Activated CD8-positive, alpha-beta memory T cell treated with anti-CD3 and anti-CD28 coated beads for 24 hours (primary cell): ENCODE measurements at places on chromosomes 5 and 9.

DNA sequence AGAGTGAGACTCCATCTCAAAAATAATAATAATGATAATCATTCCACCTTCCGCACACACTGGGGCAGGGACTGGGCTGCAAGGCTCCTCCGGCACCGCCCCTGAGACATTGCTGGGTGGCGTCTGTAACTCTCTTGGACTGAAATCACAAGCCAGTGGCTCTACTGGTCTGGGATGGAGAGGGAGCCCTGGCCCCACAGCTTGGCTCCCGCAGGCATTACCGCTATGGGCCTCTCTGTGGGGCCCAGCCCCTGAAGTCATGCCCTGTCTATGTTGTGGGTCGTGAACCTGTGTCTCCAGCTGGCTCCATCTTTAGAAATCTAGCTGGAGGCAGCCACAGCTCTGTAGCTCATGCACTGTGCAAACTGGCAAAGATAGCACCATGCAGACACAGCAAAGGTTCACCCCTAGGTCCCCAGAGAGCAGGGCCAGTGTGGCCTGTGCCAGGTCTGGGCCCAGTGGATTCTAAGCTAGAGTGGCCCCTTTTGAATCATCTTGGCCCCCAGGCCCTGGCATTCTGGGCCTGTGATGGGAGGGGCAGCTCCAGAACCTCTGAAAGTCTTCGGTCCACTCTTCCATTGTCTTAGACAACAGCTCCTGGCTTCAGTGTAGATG lies 36.1 kb upstream of the COL5A1 start:
- no peak for DNase-seq

DNA sequence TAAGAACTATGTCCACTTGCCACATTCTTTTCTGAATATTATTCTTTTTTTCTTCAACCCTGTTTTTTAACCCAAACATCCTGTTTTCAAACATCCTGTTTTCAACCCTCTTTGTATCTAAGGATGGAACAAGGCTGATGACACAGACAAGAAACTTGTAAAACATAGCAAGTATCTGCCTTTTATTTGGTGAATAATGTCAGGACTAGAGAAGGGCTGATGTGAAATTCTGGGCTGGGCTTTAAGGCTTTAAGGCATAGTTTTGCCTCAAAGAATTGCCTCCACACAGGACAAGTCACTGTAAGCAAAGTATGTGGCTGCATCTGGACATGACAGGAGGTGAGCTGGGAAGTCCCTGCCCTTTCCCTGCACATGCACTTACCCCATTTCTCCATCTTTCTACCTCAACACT lies 42.5 kb upstream of the RIC1 start:
- no peak for DNase-seq

DNA sequence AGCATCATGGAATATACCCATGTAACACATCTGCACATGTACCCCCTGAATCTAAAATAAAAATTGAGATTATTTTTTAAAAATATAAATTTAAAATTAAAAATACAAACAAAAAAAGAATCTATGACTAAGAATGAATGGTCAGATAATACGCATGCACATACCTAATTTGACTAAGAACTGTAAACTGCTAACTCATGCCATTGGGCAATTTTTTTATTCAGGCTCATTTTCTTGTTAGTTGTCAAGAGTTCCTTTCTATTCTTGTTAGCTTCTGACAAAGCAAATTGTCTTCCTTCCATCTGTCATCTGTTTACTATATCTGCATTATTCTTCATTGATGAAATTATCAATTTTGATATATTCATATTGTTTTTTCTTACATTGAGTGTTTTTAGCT lies 69.5 kb upstream of the HAND1 start:
- DNase-seq = no peak

GRCh38 chr5:25754895-25755294 lies 1110.1 kb upstream of the CDH10 start:
- no peak for DNase-seq

DNA sequence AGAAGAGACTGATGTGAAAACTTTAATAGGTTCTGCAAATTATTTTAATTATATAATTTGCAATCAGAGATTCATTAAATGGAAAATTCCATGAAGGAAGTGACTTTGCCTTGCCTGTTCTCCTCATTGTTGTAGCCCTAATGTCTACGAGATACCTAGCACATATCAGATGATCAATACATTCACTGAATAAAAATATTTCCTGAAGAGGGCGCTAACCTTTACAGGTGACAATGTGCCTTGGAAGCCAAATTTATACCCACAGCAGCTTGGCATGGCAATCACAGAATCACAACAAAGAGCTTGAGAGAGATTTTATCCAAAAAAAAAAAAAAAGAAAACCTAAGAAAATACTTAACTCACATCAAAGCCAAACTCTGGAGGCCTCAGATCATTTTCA lies 17.4 kb downstream of the HAUS6 start:
- DNase-seq = no peak

GRCh38 chr9:34158362-34158869 lies 20.4 kb upstream of the UBAP1 start:
- no peak for DNase-seq
